ENCODE measurements at places on chromosomes 2 and 18.

- DNase-seq = peak; percentile 29
Observed at GRCh38 chr2:63051042-63051794, 588 bp downstream of the OTX1 start.

- no peak for DNase-seq
Observed at GRCh38 chr2:149175956-149176355, 137.5 kb downstream of the LYPD6B start.

DNA sequence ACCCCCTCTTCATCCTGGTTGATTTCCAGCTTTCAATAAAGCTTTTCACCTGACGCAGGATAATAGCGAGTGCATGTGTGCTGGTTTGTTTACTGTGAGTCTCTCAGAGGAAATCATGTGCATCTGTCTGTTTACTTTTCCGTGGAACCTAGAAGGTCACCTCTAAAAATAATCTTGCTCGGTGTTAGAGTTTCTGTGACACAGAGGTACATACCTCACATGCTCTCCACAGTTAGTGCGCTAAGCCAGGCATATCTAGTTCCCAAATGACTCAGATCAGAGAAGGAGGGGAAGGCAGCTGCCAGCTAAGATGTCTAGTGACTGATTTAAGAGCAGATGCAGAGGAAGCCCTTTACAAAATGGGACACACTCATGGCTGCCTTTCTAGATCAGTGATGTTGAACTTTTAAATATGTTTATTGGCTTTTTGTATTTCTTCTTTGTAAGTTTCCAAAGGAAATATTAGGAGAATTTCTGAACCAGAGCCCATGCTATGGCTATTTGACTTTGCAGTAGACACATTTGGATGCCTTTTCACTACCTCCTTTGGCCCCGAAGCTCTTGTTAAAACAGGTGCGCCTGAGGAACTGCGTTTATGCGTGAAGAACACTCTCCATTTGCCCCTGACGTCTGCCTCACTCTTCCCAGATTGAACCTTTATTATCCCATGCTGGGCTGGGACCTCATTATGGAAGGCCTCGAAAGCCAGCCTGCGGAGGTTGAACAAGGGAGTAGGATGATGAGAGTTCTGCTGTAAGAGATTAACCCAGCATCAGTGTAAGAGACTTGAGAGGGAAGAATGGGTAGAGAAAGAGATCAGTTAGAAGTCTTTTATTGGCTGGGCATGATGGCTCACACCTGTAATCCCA, 145.6 kb downstream of the FAM161A start:
- no peak for DNase-seq

DNA sequence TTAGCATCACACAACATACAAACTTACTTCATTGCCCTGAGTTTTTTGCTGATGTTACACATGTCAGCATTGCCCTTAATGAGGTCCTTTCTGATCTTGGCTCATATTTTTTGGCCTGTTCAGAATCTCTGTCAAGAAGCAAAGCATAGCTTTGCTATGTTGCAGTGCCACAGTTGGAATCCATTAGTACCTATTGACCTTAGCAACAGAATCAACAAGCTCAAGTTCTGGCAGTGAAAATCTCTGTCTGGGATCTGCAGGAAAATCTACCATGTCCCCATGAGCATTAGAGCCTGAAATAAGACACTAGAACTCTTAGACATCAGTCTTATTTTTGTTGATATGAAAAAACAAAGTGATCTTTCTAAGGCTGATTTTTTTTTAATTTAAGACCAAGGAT, 105.6 kb upstream of the FHL2 start:
- DNase-seq = no peak

- DNase-seq = no peak
Observed at GRCh38 chr18:69758458-69758857, 189.2 kb downstream of the CD226 start.

- DNase-seq = no peak
Observed at GRCh38 chr2:207133820-207134519, 31.8 kb downstream of the KLF7 start.

DNA sequence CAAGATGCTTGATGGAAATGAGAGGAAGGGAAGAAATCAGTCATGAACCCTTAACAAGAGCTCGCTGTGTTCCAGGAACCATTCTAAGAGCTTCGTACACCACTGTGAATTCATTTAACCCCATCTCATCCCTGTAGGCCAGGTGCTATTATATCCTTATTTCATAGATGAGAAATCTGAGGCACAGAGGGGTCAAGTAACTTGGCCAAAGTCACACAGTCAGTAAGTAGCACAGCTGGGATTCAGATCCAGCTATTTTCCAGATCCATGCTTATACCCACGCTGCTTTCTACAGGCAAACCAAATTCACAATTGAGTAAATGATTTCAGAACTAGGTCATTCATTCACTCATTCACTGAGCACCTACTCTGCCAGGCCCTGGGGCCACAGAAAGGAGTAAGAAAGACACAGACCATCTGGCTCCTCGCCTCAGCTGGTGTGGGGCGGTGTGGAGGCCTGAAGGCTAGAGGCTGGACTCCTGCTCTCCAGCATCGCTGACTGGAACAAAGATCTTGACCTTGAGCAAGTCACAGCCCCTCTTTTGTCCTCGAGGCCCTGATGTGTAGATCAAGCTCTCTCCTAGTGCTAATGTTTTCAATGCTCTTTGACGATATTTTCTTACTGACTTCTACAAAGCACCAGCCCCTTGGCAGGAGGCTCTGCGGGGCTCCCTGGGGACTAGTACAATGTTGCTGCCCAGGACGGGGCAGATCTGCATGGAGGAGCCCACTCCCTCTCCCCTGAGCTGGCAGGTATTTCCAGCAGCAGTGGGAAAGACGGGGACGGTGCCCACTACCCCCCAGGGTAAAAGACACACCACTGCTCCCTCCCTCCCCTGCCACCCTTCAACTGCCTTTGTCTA, 26.5 kb downstream of the STEAP3 start:
- DNase-seq = no peak

DNA sequence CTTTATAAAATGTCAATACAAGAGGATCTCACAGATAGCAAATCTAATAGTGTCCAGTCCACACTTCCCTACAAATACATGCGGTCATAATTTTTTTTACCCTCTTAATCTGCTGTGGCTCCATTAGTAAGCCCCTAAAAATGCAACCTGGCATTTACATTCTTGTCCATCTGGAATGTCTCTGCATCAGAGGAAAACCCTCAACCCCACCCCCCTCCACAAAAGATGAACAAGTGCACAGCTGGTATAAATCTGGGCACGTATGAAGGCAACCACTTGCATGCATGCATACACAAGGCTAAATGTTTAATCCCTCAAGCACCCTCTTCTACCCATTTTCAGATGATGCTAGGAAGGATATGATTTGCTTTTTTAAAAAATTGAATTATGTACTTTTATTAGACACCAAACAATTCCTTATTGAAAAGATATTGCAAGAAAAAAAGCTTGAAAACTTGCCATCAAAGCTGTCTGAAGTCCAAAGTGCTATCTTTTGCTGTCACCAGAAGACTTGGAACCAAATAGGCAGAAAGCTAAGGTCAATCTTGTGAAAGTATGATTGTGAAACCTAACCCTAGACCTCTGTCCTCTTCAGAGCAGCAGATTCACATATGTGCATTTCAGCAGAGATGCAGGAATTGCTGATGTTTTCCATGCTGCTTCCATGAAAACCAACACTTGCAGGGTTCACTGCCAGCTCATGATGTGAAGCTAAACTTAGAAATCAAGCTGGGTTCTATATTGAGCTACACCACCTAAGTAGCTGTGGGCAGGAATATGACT, 39.0 kb downstream of the IRS1 start:
- DNase-seq = no peak

- DNase-seq = no peak
Observed at GRCh38 chr18:45580127-45580526, 35.1 kb upstream of the SLC14A2 start.

GRCh38 chr2:46909771-46910419, 5.7 kb downstream of the MCFD2 start:
- DNase-seq = no peak

DNA sequence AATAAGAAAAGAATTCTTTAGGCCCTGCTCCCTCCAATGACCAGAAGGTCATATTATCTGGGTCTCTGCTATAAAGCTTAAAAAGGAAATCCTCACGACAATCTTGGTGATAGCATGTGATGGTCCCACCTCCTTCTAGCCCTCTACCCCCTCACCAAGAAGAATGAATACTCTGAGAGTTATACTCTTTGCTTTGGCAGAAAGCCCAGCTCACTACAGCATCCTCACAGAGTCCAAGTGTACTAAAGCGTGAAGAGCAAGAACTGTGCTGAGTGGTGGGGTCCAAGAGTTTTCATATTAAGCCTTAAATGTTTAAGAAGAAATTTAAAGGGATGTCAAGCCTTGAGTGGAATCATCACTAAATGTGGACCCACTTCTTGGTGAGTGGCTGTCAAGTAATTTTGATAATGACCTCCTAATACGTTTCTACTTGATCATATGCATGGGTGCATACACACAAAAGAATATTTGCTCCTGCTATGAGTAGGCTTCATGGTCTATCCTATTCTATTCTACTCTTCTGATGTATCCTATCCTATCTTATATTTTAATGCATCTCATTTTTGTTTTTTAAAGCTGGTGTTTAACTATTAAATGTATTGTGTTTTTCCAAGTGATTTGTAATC, 16.5 kb upstream of the SERPINB7 start:
- no peak for DNase-seq

- DNase-seq = no peak
Observed at GRCh38 chr2:119574108-119574815, 30.0 kb downstream of the CFAP221 start.

DNA sequence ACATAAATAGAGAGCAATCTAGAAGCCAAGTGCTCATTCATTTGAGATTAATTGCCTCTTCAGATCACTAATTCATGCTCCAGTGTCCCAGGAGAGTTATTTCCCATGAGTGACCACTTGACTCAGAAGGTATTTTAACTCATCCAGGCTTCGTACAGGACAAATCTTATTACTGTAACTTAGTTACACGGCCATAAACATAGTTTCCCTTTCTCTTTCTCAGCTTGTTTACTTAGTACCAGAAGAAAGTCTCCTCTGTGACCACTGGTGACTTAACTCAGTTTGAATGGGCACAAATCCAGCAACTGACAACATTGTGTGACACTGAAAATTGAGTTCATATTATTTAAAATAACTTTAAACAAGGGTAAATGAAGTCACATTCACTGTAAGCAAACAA, 25.3 kb downstream of the MMADHC start:
- DNase-seq = no peak

GRCh38 chr18:67117804-67118203, 398.7 kb downstream of the DSEL start:
- DNase-seq = no peak

- DNase-seq = no peak
Observed at GRCh38 chr2:17661460-17661859, 92.2 kb downstream of the SMC6 start.

DNA sequence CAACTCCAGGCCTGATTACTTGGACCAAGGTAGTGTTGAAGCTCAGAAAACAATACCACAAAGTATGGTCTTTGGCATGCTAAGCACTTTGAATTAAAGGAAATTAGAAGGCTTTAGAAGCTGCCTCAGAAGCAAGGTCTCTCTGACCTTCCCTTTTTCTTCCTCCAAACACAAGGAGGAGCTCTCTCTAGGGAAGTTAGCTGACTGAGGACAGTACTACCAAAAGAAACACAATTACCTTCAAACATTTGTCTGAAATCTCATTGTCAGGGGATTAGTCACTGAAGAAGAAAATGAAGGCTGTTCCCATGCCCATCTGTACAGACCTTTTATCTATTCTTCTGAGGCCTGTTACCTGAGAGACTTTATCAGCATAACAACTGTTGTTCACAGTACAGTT, 279.3 kb downstream of the CDH20 start:
- DNase-seq = no peak

DNA sequence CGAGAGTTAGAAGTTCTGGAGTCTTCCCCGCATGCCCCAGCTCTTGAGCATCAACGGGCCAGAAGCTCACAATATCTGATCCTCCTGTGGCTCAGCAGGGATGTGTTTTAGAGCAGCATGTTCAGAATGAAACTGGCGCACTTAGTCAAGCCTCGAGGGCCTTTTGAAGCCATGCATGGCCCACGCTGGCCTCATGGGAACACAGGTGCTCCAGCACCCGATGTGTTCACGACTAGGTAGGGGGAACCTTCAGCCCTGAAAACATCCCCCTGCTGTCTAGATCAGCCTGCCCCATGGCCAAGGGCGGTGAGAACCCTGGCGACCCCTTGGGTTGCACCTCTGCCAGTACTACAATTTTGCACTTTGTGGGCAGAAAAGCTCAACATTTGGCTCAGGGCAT, 32.8 kb downstream of the MSH6 start:
- no peak for DNase-seq

DNA sequence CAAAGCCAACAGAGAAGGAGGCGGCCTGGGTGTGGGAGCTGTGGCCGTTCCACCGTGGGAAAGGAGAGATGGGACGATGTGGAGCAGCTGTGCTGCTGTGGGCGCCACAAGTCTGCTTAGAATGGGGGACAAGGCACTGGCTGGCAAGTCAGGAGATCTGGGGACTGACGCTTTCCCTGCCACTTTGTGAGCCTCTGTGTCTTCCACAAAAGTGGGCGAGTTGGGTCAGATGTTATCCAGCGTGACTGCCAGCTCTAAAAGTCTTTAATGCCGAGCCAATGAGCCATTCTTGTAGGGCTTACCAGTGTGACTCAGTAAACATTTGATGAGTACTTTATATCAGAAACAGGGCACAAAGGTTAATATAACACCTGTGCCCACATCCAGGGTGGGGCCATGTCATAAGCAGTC, 113.6 kb upstream of the MGAT5 start:
- no peak for DNase-seq

DNA sequence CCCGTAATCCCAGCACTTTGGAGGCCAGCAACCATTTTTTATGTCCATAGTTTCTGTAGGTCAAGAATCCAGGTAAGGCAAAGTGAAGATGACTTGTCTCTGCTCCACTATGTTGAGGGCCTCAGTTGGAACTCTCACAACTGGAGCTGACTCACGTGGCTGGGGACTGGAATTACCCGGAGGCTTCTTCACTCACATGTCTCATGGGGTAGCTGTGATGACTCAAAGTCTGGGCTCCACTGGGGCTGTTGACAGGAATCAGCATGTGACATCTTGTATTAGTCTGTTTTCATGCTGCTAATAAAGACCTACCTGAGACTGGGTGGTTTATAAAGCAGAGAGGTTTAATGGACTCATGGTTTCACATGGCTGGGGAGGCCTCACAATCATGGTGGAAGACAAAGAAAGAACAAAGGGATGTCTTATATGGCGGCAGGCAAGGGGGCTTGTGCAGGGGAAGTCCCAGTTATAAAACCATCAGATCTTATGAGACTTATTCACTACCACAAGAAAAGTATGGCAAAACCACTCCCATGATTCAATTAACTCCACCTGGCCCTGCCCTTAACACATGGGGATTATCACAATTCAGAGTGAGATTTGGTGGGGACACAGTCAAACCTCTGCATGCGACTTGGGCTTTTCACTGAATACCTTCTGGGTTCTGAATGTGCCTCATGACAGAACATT, 7.8 kb upstream of the PPP1R1C start:
- no peak for DNase-seq

GRCh38 chr2:7438855-7439254, 521.6 kb downstream of the RNF144A start:
- DNase-seq = no peak

Measured in activated T-cell treated with anti-CD3 and anti-CD28 coated beads, Interleukin-2, amount 50 U/mL, for 1 hour (primary cell).